Stimulated activated CD8-positive, alpha-beta memory T cell treated with anti-CD3 and anti-CD28 coated beads, Interleukin-2, amount 100 ng/mL, for 48 hours (primary cell): ENCODE measurements at places on chromosomes 6 and 20.

GRCh38 chr6:165439928-165440554 is 130.6 kb upstream of the C6orf118 start:
- DNase-seq: no peak

- no peak for DNase-seq
These were observed 159.8 kb upstream of the CDH4 start for GRCh38 chr20:61092251-61092650.

DNA sequence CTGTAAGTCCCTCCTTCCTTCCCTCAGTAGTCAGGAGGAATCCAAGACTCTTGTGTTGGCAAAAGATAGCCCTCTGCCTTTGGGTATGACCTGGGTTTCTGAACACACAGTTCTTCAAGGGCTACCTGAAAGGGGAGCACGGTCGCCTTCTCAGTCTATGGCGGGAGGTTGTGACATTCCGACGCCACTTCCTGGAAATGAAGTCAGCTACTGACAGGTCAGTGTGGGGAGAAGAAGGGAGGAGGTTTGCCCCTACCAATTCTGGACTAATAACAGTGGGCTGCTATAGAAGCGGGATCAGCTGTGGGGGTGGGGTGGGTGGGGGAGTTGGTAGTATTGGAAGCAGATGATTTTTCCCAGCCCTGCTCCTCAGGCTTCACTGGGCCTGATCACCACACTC is 11.5 kb downstream of the CEP250 start:
- no peak for DNase-seq

DNA sequence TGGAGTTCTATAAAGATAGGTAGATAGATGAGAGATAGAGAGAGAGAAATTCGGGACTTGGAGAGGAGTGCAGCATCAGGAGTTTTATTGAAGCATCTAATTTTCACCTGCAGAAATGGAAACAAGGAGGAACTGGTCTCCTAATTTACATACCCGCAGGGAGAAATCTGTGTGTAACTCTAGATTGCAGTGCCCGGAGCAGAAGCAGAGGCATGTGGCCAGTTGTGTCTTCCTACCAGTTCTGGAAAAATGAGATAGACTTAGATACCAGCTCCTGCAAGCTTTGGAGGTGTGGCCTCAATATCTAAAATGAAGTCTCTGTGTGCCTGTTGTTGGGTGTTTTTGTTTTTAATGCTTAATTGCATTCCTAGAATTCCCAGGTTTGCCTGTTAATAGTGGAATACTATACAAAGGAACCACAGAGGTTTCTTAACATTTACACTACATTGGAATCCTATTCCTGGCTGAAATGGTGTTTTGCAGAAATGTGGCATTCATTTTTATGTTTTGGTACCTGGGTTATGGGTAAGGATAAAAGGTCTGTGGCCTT is 57.4 kb downstream of the DTD1 start:
- DNase-seq: no peak

DNA sequence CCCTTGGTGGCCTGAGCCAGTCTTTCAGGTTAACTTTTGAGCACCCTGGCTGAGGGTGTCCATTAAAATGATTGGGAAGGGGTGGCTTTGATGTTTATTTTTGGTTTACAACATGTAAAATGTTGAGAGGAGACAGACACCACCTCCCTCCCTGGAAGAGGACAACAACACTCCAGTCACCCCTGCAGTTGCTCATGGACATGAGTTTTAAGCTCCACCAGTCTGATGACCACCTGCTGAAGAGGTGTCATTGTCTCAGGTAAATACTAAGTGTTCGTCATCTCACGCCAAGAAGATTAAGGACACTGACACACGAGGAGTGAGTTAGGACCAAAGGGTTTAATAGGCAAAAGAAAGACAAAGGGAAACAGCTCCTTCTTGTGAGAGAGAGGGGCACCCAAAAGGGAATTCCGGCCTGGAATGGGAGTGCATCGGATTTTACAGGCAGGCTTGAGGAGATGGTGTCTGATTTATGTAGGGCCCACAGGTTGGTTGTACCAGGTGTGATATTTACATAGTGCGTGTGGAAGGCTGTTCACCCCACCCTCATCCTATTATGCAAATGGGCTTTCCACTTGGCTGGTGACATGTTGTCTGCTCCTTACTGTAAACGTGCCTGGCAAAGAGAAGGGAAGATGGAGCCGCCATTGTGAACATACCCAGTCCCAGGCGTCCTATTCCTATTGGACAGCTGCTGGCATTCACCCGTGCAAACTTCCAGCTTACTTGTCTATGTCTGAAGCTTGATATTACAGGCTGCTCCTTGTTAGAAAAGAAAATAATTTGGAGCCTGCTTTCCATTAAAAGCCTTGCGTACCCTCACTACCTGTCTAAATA is 6.6 kb downstream of the HLA-B start:
- no peak for DNase-seq

GRCh38 chr20:33636776-33637175 is 25.4 kb upstream of the C20orf144 start:
- no peak for DNase-seq

GRCh38 chr6:118844915-118845314 is 49.0 kb upstream of the ASF1A start:
- DNase-seq: no peak

- no peak for DNase-seq
These were observed 46.9 kb downstream of the RIPOR2 start for GRCh38 chr6:24888715-24889370.

DNA sequence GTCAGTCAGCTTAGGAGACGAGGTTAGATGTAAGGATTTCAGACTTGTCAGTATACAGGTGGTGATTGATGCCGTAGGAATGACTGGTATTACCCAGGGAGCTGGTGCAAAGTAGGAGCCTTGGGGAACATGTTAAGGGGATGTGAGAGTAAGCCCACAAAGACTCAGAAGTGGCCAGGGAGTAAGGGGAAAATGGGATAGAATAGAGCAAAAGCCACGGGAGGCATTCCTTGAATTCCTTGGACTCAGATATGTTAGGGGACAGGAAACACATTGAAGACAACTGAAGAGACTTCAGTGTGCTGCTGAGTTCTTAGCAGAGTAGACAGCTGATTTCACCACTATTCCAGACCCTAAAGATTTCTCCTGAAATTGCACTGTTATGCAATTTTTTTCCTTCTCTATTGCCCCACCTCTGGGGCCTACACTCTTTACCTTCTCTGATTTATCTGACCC is 1.2 kb upstream of the ACAT2 start:
- no peak for DNase-seq

GRCh38 chr6:760982-761955 is 68.3 kb upstream of the EXOC2 start:
- no peak for DNase-seq

- no peak for DNase-seq
These were observed 249.4 kb downstream of the ATXN1 start for GRCh38 chr6:16511723-16512489.

- DNase-seq: no peak
These were observed 116.9 kb upstream of the FLRT3 start for GRCh38 chr20:14454296-14454695.

- peak; percentile 34 for DNase-seq
These were observed 106.6 kb downstream of the TRIM27 start for GRCh38 chr6:28816909-28817807.

- no peak for DNase-seq
These were observed 18.8 kb upstream of the RPS6KA2 start for GRCh38 chr6:166645896-166646295.

GRCh38 chr6:25053875-25054371 is 118.2 kb upstream of the RIPOR2 start:
- no peak for DNase-seq
